Hypothalamus (tissue), 51 donors: ENCODE measurements at places on chromosomes 1 and 21.

GRCh38 chr1:210684466-210685294, 356.0 kb downstream of the HHAT start:
- no peak for DNase-seq

- DNase-seq, result no peak
These were observed 85.2 kb upstream of the ADAM30 start for GRCh38 chr1:119981496-119981895.

GRCh38 chr1:224637515-224637914, 21.4 kb downstream of the CNIH3 start:
- no peak for DNase-seq

- DNase-seq, result no peak
These were observed 79.2 kb downstream of the MORN1 start for GRCh38 chr1:2312160-2312514.

DNA sequence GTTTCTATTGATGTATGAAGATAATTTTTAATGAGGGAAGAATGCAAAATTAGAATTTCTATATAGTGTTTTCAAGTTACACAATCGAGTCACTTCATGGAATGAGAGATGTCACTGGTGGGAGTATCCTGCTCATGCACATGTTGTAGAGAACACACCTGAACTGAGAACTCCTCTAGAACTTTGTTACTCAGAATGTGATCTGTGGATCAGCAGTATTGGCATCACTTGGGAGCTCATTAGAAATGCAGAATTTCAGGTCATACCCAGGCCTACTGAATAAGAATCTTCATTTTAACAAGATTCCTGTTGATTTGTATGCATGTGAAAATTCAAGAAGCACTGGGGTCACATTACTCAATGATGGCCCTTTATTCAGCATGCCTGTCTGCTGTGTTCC, 28.8 kb downstream of the ZNF326 start:
- DNase-seq, result no peak

DNA sequence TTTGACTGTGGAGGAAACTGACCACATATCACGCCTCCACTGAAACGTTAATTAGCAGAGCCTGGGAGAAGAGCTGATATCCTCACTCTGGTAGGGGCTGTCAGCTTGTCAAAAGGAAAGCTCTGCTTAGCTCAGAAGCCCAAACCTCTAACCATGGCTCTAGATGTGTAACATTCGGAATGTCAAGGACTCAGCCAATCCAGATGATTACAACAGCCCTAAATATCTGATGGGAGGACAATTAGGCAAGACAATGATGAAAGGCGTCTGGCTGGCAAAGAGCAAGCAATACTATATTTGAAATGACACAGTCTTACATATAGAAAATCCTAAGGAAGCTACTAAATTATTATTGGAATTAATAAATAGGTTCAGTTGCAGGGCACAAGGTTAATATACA, 45.7 kb upstream of the COX20 start:
- no peak for DNase-seq

DNA sequence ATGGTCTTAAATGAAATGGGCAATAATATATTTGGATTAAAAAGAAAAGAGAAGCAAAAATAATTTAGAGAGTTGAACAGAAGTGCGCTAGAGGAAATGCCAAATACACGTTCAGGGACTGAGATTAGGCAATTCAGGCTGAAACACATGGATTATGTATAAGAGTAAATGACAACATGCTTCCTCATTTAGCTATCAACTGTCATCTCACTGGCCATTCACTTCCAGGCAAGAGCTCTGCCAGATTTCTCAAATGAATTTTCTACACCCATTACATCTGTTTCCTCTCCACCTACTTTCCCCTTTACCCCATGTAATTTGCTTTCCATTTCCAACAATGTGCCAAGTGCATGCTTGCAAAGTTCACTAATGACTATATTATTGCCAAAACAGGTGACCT, 582.4 kb downstream of the LTN1 start:
- no peak for DNase-seq

GRCh38 chr1:169060043-169060722, 46.3 kb upstream of the ATP1B1 start:
- DNase-seq, result no peak

DNA sequence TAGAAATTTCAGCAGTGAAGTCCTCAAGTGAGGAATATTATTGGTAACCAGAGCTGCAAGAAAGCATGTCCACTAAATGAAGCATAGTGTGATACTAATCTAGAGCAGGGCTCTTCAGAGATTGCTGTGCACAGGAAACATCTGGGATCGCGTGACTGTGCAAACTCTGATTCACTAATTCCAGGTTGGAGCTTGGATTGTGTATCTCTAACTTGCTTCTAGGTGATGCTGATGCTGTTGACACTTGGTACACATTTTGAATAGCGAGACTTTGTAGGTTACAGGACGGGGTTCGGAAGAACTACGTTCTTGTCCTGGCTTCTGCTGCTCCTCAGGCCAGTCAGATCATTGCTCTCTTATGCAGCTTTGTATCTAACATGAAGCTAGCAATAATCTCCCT, 66.5 kb downstream of the PRRX1 start:
- no peak for DNase-seq

- DNase-seq, result no peak
These were observed 15.7 kb upstream of the EPHA2 start for GRCh38 chr1:16171314-16172151.

GRCh38 chr1:184695023-184695422, 59.6 kb downstream of the EDEM3 start:
- no peak for DNase-seq

GRCh38 chr21:16473988-16474387, 744.2 kb downstream of the USP25 start:
- DNase-seq, result no peak

- DNase-seq, result no peak
These were observed 8.5 kb upstream of the ARF1 start for GRCh38 chr1:228073857-228074545.

GRCh38 chr1:244063498-244063897, 12.4 kb downstream of the ZBTB18 start:
- DNase-seq, result no peak

- DNase-seq, result no peak
These were observed 4.5 kb downstream of the EPHX1 start for GRCh38 chr1:225814381-225814780.

- no peak for DNase-seq
These were observed 194.4 kb downstream of the DPYD start for GRCh38 chr1:97726386-97726785.

DNA sequence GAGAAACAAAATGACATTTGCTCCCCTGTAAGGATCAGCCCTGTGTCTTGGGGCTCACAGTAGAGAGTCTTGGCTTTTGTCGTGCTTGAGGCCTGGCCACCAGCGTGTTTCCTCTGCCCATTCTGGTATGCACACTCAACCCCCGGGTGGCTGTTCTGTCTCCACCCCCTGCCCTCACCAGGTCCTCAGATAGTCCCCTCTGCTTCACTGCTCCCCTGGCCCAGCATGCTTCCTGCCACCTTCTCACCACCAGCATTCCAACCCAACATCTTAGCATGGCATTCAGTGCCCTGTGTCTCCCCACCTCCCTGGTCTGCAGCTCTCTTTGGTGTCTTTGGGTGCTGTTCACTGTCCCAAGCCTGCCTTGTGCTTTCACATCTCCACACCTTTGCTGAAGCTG, 16.2 kb downstream of the ZNF362 start:
- no peak for DNase-seq

DNA sequence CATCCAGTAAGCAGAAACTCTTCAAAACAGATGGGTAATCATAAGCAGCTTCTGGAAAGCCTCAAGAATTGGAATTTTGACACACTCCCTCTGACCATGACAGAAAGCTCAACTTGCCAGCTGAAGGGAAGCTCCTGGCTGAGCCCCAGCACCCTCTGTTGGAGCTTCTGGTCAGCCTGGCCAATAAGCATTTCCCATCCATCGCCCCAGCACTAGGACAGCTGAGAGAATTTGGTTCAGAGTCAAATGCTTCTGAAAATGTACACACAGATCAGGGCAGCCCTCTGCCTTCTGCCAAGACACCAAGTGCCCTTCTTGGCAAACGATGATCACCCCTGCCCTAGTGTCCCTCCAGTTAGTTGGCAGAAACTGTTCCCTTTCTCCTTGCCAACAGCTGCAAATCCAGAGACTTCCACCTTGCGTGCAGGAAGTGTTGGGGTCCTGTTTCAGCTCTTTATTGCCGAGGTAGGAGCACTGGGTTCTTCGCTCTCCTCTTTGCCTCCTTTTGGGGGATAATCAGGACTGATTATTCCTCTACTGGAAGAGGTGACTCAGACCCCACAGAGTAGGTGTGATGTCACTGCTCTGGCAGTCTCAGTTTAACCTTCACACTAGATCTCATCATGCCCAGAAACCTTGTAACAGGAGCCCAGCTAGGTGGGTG, 11.9 kb downstream of the PIGV start:
- DNase-seq, result peak; percentile 16

- no peak for DNase-seq
These were observed 21.0 kb downstream of the ABCG1 start for GRCh38 chr21:42239973-42240372.

DNA sequence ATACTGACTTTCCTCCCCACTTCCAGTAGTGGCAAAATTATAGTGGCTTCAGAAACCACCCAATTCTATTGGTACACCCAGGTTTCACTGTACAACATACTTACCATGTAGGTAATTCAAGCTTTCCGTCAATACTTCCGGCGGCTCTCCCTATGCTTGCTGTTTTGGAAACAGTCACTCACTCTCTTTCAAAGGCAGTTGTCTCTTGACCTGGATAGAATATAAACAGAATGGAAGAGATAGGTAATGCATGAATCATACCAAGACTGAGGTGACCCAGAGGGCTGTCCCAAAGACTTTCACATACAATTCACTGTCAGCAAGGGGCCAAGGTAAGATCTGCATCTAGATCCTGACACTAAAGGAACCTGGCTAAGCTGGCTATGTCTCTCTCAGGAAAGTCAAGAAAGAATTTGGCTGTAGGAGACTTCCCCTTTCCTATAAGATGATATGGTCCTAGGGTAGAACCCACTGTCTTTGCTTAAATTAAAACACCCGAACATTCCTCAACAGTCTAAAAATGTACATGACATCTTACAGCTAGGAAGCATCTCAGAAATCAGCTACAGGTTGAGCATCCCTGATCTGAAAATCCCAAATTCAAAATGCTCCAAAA, 59.6 kb downstream of the LUZP1 start:
- no peak for DNase-seq

DNA sequence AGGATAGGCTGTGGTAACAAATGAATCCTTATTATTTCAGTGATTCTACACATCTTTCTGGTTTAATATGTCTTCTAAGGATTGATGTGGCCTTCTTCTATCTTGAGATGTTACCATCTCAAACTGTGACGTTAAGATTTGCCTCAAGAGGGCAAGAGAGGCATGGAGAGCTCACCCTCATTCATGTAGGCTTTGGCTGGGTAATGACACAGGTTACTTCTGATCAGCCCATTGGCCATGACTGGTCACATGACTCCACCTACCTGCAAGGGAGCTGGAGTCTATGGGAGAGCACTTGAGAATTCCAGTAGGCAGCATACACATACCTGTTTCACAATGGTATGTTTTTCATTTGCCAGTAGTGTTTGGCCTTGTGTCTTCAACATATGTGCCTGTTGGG, 30.0 kb downstream of the CACHD1 start:
- DNase-seq, result no peak

- DNase-seq, result no peak
These were observed 182.9 kb downstream of the NTNG1 start for GRCh38 chr1:107323784-107324183.

DNA sequence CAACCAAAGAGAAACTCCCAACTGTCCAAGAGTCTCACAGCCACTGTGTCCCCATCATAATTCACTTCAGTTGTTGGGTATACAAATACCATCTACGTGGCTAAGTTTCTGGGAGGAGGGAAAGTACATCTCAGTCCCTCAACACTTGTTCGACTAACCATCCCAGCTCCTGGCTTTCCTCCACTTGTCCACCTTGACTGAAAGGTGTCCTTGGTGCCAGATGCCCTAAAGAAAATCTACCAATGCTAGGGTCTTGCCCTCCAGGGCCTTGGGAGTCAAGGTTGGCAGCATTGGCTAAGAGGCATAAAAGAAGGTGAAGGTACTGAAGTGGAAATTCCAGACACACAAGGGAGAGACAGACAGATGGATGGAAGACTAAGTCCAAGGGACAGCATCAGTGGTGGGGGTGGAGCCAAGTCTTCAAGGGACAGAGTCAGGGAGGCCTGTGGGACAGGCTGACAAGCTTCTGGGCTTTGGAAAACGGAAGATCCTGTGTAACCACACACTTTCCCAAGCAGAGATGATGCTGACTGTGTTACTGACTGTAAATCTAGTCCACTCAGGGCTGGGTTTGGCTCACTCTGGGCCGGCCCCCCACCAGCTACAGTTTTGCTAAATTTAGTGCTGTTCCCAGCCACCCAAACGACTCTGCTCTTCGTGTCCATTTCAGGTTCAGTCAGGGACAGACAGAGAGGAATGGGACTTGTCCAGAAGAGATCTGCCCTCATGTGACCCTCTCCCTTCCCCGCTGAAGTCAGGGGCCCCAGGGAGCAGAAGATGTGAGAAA, 60.1 kb downstream of the CD34 start:
- DNase-seq, result no peak

- DNase-seq, result no peak
These were observed 10.2 kb downstream of the EEIG2 start for GRCh38 chr1:108570128-108570527.

DNA sequence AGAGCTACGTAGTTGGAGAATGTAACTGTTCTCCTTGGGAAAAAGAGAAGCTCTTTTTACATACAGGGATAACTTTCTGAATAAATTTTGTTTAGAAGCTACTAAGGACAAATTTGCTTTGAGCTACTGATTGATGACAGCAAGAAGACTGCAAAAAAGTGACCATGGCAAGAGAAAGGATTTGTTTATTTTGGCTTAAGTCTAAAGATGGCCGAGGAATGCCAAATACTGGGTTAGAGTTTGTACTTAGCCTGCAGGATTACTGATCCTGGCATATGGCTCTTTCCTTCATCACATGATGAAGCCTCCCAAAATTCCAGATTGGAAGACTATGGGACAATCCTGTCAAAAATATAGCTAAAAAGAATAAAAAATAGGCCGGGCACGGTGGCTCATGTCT, 28.7 kb downstream of the RPS27 start:
- DNase-seq, result no peak

GRCh38 chr1:156726549-156727226, 1.6 kb upstream of the METTL25B start:
- DNase-seq, result no peak

GRCh38 chr1:216778737-216779136, 55.5 kb upstream of the ESRRG start:
- DNase-seq, result no peak

- DNase-seq, result no peak
These were observed 33.6 kb downstream of the WLS start for GRCh38 chr1:68198752-68199151.

GRCh38 chr1:3741566-3742438, 10.4 kb upstream of the CCDC27 start:
- no peak for DNase-seq

- DNase-seq, result no peak
These were observed 215.8 kb upstream of the ZRANB2 start for GRCh38 chr1:71296551-71297134.

- DNase-seq, result no peak
These were observed 11.1 kb downstream of the GLRX2 start for GRCh38 chr1:193094112-193094511.

- no peak for DNase-seq
These were observed 76.1 kb upstream of the SLC2A1 start for GRCh38 chr1:43034778-43035177.

GRCh38 chr21:19553919-19554615, 1150.5 kb upstream of the TMPRSS15 start:
- DNase-seq, result no peak
